ENCODE measurements at places on chromosomes 13 and 19.

- ATAC-seq: peak; percentile 94
Measured at GRCh38 chr13:20405691-20406090, 120.0 kb downstream of the CRYL1 start.

DNA sequence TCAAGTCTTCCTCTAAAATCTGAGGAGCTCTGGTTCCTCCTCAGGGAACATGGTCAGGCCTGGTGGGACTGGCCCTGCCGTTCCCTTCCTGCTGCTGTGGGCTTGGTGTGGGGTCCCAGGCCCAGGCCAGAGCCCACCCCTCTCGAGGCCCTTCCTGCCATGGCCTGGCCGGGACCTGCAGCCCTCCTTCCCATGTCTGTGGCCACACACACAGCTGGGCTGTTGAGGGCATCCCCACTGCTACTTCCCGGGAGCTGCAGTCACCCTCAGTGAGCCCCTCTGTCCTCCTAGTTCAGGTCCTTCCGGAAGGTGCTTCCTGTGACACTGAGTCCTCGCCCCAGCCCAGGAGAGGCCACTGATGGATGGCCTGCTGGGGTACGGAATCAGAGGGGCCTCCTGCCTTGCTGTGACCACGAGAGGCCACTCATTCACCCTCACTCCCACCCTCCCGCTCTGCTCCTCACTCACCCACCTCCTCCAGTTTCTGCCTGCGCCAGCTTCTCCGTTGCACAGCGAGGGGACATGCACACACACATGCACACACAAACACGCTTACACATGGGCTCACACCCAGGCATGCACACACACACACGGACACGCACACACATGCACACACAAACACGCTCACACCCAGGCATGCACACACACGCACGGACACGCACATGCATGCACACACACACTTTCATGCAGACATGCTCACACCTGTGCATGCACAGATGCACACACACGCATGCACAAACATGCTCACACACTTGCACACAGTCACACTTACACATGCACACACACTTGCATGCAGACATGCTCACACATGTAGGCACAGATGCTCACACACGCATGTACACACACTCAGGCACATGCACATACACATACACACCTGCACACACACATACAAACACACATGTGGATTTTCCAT is 7.3 kb upstream of the MCF2L start:
- no peak for ATAC-seq

GRCh38 chr13:31670831-31671617 is 68.3 kb upstream of the RXFP2 start:
- ATAC-seq: no peak

DNA sequence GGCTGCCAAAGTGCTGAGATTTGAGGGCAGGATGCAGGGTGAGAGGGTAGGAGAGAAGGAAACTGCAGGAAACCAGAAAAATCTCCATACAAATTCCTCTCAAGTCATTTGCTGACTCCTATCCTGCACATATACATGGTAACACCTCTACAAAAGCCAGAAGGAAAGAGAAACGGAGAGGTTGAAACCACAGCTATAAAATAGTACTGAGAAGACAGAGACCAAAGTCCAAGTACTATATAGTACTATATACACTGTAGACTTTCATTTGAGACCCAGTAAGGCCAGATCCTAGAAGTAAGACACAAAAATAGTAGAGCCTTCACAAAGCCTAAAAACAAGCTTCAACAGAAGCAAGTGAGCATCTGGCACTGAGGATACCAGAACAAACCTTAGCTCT is 103.1 kb downstream of the UGGT2 start:
- no peak for ATAC-seq

DNA sequence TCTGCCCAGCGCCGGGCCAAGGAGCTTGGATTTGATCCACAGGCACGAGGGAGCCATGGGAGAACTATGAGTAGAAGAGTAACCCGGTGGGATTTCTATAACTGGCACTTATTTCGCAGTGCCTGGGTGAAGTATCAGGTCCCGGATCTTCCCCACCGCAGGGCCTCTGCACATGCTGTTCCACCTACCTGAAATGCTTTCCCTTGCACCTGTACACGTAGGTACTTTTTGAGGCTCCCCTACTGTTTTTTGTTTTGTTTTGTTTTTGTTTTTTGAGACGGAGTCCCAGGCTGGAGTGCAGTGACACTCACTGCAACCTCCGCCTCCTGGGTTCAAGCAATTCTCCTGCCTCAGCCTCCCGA is 402 bp upstream of the KANK3 start:
- ATAC-seq: no peak

DNA sequence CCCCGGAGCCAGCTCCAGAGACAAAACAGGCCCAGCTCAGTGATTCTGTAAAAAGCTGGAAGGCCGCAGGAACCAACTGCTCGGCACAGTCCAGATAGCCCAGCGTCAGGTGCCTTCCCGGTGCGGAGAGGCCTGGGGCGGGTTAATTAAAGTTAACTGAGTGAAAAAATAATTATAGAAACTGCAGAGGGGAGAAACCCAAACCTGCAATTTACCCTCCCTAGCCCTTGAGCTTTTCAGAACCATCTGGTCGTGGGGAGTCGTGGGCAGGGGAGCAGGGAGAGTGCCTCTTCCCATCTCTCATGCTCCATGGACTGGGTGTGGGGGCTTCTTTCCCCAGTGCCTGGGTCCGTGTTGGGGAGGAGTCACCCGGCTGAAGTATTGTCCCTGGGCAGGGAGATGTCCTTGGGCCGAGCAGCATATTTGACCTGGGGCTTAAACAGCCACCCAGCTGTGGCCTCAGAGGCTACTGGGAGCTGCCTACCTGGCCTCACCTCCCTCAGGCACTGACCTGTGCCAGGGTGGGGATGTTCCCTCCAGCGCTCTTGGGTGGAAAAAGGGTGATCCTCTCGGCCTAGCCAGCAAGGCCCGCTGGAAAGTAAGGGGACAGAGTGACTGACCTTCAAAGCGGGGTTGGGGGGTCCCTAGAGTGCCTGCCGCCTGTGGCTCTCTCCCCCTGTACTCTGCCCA is 65.9 kb downstream of the CHST8 start:
- no peak for ATAC-seq

- peak; percentile 3 for ATAC-seq
Measured at GRCh38 chr19:11581740-11582139, 4.3 kb upstream of the ACP5 start.

GRCh38 chr13:37529751-37530385 is 68.7 kb downstream of the POSTN start:
- ATAC-seq: no peak

GRCh38 chr19:50003810-50004419 is 21.3 kb downstream of the VRK3 start:
- peak; percentile 73 for ATAC-seq

DNA sequence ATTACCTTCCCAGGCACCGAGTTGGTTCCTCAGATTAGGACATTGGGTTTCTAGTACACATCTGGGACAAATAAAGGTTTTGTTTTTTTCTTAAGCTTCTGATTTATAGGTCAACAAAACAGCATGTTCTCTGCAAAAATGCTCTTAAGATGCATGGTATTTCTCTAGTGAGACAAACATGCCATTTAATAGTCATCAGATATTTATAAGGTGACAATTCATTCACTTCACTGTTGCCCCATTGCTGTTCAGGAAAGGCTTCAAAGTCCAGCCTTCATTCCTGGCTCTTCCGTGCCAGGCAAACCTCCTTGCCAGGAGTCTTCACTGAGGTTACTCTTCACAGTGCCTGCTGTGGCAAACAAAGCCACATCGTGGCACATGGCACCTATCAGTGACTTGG is 156.3 kb upstream of the FNDC3A start:
- no peak for ATAC-seq

DNA sequence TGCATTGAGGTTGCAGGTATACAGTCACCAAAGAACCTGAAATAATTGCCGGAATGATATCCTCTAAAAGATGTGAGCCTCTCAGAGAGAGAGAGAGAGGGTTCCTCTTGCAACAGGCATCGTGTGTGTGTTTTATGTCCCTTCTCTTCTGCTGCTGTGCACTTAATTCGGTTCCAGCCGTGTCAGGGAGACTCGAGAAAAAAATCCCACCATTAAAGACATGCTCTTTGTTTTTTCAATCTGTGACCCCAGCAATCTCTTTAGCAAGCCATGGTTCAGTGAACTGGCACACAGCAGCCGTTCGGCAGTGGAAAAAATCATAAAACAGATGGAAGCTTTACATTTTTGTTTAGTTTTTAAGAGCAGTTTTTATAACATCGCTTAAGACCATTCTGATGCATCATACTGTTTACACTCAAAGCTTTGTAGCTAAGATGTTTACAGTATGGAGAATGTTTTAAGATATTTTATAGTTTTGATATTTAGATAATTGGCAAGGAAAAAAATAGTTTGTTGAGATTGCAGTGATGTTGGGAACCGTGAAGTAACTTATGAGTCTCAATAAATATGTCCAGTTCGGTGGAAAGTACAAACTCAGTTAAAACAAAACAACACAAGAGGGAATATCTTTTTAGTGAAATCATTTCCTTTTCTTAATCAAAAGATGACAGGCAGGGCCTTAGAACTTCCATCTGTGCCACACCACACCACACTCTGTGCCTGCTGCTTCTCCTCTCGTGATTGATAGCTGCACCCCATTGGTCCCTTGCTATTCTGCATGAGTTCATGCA is 31.2 kb upstream of the ZNF536 start:
- ATAC-seq: no peak

- ATAC-seq: no peak
Measured at GRCh38 chr13:70923863-70924752, 815.9 kb upstream of the KLHL1 start.

GRCh38 chr19:8614455-8614854 is 3.9 kb upstream of the ADAMTS10 start:
- ATAC-seq: no peak

DNA sequence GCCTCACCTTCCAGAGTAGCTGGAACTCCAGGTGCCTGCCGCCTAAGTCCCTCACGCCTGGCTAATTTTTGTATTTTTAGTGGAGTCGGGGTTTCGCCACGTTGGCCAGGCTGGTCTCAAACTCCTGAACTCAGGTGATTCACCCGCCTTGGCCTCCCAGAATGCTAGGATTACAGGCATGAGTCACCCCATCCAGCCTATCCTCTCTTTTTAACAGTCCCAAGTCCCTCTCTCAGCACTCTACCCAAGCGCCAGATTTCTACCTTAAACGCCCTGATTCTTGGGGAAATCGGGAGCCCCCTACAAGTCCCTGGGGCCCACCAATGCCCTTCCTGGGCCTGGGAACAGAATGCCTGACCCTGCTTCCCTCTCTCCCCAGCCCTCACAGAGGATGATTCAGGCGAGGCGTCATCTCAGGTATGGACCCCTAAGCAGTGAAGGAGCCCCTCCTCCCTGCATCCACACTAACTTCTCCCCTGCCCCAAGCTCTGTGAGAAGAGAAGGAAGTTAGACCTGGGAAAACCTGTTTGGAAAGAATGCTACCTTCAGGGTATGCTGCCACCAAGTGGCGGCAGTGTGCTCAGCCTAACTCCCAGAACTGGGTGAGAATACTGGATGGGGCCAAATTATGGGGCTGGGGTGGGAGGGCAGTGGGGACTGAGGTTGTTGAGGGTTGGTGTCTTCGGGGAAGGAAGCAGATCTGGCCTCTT is 20.8 kb upstream of the EBI3 start:
- ATAC-seq: peak; percentile 74

DNA sequence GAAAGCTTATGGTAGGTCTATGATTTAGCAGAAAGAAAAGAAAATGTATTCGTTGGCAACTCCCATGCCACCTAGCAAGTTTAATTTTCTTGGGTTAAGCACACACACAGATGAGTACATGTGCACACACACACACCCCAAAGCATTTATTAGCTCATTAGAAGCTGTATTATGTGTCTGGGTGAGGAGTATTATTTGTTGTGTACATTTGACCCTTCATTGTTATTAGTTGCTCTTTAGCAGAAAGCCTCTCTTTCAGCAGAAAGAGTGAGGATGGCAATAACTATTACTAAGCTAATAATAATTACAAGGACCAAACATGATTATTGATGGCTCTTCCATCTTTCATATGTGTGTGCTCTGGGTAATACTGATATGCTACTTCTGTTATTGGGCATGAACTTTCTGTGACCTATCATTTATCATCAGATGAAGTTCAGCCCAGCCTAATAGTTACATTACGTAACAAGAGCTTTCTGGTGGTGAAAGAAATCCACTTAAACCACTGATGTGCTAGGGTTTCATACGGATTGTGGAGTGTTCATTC is 177.4 kb upstream of the OBI1 start:
- no peak for ATAC-seq

DNA sequence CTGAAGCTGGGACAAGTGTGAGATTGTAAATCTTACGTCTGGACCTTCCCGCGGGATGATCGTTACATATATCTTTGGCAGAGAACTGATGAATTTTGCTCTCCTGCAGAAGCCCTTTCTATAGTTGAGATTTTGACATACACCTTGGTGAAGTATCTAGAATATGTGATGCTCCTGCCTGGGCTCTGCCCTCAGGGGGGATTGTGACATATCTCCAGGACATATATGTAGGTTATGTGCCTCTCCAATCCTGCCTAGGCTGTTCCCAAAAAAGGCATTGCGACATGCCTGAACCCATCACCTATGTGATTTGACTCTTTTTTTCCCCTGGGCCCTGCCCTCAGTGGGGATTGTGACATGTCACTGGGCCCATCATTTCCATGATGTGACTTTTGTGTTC is 76.6 kb downstream of the ZNF208 start:
- no peak for ATAC-seq

GRCh38 chr13:27968316-27969081 is 616 bp downstream of the CDX2 start:
- ATAC-seq: no peak

- ATAC-seq: no peak
Measured at GRCh38 chr19:37353968-37354367, 16.9 kb upstream of the ZNF527 start.

- ATAC-seq: no peak
Measured at GRCh38 chr19:49809941-49810389, 3.1 kb downstream of the FUZ start.

DNA sequence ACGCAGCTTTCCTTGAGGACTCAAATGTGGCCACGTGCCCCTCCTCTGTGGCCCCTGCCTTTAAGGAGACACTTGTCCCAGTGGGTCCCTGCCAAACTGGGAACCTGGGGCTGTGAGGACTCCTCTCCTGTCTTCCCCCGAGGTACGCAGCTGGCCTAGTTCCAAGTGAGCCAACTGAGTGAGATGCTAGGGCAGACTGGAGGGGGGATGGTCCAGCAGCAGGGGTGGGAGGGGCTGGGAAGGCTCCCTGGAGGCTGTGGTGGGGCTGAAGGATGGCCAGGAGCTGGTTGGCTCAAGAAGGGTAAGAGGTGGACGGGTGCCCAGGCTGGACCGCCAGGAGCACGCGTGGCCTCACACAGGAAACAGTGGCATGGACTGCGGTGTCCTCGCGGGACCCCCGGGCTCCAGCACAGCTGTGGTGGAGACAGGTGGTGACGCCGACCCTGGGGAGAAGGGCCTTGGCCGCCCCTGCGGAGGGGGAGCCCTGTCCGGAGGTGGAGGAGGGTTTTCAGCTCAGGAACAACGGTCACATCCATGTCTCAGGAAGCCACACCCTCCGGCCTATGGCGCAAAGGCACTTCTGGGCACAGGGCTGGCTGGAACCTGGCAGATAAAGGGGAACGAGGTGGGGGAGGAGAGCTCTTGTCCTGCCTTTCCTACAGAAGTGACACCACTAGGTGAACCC is 45.8 kb downstream of the MLLT1 start:
- no peak for ATAC-seq

- peak; percentile 35 for ATAC-seq
Measured at GRCh38 chr19:35240327-35240726, 8.5 kb upstream of the LSR start.

- ATAC-seq: peak; percentile 40
Measured at GRCh38 chr19:11067356-11068113, 21.7 kb upstream of the LDLR start.

- ATAC-seq: no peak
Measured at GRCh38 chr13:100875392-100876043, 200.9 kb upstream of the TMTC4 start.

Data from esophagus mucosa (tissue), 1 donor.